ENCODE measurements at places on chromosomes 4 and X.

DNA sequence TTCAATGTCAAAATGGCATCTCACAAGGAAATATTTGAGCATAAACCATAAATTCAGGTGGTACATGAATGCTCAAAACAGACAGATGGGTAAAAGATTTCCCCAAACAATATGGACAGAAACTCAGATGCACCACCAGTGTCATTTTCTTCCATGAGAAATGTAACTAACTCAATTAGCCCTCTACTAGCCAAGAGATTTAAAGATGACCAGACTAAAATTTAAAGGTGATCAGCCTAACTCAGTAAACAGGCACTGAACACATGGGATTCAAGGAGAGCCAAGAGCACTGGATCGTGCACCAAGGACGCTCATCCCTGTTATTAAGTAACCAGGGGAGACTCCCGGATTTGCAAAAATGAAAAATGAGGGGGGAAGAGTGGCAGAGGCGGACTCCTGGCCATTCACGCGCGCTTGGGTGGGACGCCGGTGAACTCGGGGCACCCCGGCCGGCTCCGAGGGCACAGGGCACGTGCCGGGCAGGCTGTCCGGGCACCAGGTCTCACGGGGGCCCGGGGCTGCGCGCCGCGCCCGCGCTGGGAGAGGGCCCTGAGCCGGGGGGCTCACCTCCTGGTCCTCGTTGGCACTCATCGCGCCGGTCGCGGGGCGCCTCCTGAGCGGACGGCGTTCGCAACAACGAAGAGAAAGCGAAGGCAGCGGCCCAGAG, 490 bp downstream of the RWDD4 start:
- DNase-seq, result no peak

GRCh38 chr4:6021831-6022606, 3.8 kb upstream of the C4orf50 start:
- DNase-seq, result no peak

GRCh38 chrX:70411475-70411874, 11.6 kb upstream of the GDPD2 start:
- DNase-seq, result no peak

DNA sequence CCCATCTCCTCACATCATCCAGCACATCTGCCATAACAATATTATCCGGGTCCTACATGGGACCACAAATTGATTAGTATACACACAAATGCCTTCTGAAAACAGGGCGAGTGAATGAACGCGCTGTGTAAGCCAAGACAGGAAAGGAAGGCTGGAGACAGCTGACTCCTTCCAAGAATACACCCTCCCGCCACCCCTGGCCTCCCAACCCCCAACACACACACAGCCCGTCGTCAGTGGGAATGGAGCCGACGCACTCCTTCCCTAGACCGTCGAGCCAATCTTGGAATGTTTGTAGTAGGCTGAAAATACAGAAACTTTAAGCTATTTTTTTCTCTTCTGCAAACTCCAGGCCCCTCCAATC, 319 bp upstream of the MAGEH1 start:
- DNase-seq, result peak; percentile 6

GRCh38 chr4:76654791-76655190, 219.8 kb downstream of the SHROOM3 start:
- DNase-seq, result no peak

DNA sequence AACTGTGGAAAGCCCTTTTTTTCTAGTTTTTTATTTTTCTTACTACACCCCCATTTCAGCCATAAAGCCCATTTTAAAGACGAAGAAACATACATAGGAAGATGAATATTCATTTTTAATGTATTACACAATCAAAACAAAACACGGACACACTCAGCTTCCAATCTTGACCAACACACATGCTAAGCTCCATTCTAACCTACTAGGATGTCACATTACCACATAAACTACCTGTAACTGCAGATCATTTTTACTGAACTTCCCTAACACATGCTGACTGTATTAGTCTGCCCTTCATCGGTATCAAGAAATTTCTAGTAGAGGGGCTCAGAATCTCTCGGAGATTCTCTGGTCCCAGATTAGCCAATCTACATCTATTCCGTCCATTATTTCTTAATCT, 1.8 kb downstream of the CCNI start:
- DNase-seq, result no peak

DNA sequence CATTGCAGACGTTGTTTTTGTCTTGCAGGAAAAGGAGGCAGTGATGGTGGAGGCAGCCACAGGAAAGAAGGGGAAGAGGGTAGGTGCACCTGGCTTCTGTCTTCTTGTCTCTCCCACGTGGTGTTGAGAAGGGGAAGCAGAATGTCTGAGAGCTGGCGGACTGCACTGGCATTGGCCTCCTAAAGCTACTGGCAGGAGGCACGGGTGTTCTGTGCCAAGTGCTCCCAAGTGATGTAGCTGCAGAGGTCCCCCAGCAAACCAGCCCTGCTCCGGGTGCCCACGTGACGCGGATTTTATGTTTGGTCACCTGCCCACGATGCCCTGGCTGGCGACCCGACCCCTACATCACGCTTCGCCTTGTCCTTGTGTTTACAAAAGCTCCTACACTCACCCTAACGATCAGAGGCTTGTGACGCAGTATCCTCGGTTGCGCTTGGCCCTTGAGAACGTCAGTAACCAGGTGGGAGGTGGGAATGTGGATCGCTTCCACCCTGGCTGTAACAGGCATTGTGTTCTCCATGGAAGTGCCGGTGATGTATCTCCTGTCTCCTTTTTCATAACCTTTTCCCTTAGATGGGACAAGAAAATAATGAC, 28.5 kb upstream of the XG start:
- DNase-seq, result no peak

GRCh38 chr4:127968586-127968985, 3.4 kb downstream of the ABHD18 start:
- DNase-seq, result no peak

DNA sequence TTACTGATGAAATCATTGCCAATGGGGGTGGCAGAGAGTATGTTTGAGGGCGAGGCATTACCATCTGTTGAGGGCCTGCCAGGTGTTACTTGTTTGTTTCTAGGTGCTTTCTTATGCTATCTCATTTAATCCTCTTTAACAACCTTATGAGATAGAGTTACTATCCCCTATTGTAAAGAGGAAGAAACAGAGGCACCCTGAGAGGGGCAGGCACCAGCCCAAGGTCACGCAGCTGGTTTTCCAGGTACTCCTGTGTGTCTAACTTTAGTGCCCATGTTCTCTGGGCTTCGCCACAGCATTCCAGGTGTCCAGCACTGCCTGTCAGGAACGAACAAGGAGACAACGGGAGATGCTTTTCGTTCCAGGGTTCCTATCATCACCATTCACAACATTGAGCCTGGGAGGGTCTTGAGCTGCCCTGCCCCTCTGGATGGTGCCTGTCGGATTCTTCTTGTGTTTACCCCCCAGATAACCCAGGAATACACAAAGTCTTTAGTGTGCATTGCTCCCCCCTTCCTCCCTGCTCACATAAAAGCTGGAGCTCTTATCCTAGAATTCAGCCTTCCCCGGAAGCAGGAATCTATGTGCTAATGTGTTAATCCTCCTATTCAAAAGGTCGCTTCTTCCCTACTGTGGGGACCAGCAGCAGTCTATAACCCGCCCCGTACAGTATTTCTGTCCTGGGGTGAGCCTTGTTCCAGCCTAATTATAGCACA, 24.9 kb upstream of the GPC4 start:
- no peak for DNase-seq

DNA sequence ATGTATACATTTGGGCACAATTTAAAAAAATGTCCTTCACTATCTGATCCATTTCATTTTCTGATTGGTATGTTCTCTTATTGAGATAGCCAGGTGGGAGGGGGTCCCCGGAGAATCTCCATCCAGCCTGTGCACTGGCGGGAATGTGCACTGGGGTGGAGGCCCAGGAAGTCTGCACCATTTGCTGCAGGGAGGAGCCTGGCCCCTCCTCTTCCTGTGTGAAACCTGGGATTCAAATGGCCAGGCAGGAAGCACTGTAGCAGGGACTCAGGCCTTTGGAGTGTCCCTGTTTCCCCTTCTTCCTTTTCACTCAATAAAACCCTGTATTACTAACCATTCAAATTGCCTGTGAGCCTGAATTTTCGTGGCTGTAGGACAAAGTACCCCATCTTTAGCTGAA, 44.3 kb downstream of the GPRIN3 start:
- DNase-seq, result no peak

DNA sequence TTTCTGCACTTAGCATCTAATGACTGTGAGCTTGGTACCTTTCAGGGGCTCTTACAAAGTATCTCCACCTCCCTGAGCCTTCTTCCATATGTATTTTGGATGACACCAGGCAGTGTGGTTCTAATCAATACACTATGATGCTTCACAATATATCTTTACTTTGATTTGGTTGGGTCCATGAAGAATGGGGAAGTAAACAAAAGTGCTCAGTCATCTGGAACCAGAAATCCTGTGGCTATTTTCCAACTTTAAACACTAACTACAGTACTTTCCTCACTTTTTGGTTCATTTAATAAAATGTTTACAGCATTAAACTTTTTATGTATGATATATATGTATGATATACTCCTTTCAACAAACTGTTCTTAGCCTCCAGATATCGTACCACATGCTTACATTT, 216.4 kb upstream of the AFF2 start:
- no peak for DNase-seq

DNA sequence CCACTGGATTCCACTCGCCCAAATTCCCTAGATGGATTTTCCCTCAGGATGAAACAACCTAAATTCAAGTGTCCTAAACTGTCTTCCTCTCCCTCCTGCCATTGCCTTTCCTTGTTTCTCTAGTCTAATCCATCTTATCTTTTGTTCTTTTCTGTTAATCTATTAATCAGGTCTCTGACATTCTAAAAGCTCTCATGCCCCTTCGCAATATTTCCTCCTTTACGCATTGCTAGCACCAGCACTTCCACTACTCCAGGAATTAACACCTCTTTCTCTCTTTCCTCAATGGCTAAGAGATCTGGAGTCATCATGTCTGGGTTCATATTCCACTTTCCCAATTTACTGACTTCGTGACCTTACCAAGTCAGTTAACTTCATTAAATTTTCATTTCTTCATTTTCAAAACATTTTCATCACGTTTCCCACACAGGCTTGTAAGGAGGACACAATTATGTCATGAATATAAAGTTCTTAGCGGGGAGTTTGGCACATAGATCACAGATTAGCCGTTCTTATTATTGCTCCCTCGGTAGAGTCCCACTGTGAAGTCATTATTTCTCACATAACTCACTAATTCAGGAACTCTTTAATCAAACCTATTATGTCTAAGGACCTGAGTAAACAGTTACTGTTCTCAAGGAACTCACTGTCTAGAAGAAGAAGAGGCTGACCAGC, 45.3 kb downstream of the FAT4 start:
- DNase-seq, result no peak

DNA sequence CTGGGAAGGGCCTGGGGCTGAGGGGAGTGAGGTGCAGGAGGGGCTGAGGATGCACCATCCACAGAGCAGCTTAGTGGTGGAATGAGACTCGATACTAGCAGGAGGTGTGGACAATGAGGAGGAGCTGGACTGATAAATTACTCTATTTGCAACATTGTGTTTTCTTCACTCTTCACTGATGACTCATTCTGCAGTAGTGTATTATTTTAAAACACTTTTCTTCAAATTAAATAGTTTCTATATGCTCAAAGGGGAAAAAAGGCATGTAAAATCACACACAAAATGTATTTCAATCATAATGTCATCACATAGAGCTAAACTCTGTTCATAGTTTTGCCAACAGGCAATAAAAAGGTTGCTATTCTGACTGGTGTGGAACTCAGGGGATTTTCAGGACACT, 467.0 kb upstream of the CTSO start:
- DNase-seq, result no peak

GRCh38 chr4:15963001-15963451, at the start of gene FGFBP2:
TSS of gene FGFBP2 (minus strand) at chr4:15963175. CDS start at chr4:15963129, 46 bp downstream.
- DNase-seq, result peak; percentile 45

DNA sequence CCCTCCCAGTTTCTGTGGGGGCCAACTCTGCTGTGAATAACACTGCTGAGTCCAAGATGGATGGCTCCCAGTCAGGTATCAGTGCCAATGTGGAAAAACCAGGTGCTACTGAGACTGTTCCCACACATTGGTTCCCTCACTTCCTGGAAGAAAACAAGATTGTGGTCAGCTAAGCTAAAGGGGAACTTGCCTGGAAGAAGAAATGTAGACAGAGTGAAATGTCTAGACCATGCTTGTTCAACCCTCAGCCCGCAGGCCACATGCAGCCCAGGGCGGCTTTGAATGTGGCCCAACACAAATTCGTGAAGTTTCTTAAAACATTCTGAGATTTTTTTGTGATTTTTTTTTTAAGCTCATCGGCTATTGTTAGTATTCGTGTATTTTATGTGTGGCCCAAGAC, 28.6 kb upstream of the UTP14A start:
- no peak for DNase-seq

DNA sequence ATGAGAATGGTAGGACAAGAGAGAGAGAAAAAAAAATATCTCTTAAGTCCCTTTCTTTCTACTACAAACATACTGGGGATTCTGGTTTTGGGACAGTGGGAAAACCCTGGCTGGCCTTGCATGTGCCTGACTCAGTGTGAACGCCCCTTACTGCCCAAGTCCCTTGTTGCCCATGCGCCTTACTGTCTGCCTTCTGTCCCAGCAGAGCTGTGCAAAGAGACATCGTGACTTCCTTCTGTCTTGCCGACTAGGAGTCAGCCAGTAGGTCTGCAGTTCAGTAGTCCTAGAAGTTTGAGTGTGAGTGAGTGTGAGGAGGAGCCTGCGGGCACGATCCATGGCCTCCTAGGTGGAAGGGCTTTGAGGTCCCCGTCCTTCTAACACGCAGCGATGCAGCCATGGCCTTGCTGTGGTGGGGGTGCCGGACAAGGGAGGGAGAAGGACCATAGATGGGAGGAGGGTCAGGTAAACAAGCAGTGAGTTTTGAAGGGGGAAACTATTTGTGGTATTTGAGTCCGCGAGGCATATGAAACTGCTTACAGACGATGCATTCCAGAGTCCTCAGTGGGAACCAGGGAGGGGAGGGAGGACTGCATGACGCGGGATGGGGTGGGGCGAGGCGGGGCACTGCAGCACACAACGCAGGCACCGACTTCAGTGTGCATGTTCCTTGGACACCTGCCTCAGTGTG, at the start of gene XAGE2:
XAGE2 (plus strand) TSS at position 654 of the 688 bp plus-strand sequence. CDS start 994 bp downstream, outside the sequence.
- no peak for DNase-seq

DNA sequence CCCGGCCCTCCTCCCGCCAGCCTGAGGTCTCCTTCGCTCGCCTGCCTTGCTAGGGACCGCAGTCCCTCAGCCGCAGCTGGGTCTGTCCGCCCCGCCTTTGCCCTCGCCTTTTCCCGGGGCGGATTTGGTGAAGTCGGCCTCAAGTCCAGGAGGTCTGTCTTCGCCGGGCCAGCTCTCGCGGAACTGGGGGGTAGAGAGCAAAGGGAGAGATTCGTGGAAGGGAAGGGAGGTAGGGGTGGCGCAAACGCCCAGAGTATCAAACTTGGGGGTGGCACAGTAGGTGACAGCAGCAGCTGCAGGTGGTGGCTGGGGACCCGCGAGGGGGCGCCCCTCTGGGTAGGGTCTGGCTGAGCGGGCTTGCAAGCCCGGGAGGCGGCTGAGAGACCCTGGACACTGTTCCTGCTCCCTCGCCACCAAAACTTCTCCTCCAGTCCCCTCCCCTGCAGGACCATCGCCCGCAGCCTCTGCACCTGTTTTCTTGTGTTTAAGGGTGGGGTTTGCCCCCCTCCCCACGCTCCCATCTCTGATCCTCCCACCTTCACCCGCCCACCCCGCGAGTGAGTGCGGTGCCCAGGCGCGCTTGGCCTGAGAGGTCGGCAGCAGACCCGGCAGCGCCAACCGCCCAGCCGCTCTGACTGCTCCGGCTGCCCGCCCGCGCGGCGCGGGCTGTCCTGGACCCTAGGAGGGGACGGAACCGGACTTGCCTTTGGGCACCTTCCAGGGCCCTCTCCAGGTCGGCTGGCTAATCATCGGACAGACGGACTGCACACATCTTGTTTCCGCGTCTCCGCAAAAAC, at the start of gene NPY2R:
NPY2R (plus strand) TSS at position 379 of the 797 bp plus-strand sequence. CDS start 5,304 bp downstream, outside the sequence.
- DNase-seq, result no peak

GRCh38 chrX:71195964-71196649, 26.9 kb upstream of the GJB1 start:
- DNase-seq, result peak; percentile 26

All from activated CD4-positive, alpha-beta T cell treated with anti-CD3 and anti-CD28 coated beads, Interleukin-2, amount 50 U/mL, for 16 hours (primary cell).